ENCODE measurements at places on chromosomes 2 and 18.

- peak overlapping the region; percentile 39 for H3K27ac ChIP-seq
- H3K4me3 ChIP-seq = peak overlapping the region; percentile 7
- DNase-seq = peak; percentile 59
- peaks cover 40% of the 10 kb centered on the region for H3K4me1 ChIP-seq
- no peaks in the 10 kb centered on the region for H3K36me3 ChIP-seq
Observed at GRCh38 chr18:73613706-73614340, 533.8 kb downstream of the FBXO15 start.

GRCh38 chr2:234491281-234491680 is 5.6 kb downstream of the ARL4C start:
- no peaks in the 10 kb centered on the region for H3K27me3 ChIP-seq
- H3K36me3 ChIP-seq = no peaks in the 10 kb centered on the region
- H3K4me3 ChIP-seq = no peak overlapping the region

GRCh38 chr2:31256611-31257382 is 22.8 kb downstream of the EHD3 start:
- DNase-seq = no peak
- no peak overlapping the region for H3K27ac ChIP-seq
- H3K27me3 ChIP-seq = no peaks in the 10 kb centered on the region
- H3K36me3 ChIP-seq = no peaks in the 10 kb centered on the region
- H3K4me3 ChIP-seq = no peak overlapping the region

DNA sequence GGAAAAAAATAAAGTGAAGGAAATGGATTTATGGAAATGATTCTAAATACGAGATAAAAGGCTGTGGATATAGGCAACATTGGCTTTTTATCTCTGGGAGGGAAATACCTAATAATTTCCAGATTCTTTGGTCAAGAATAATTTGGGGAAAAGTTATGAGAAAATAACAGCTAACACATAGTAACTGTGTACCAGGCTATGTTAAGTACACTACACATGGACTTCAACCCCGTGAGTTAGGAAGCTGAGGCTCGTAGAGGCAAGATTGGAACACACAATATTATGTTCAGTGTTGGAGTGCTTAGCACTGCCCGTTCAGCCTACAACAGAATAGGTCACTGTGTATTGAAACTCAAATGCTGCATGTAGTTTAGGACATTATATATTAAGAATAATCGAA is 34.3 kb upstream of the GPD2 start:
- H3K4me3 ChIP-seq = peak overlapping the region; percentile 74
- no peaks in the 10 kb centered on the region for H3K36me3 ChIP-seq
- no peak overlapping the region for H3K27ac ChIP-seq
- H3K4me1 ChIP-seq = peaks cover 21% of the 10 kb centered on the region

DNA sequence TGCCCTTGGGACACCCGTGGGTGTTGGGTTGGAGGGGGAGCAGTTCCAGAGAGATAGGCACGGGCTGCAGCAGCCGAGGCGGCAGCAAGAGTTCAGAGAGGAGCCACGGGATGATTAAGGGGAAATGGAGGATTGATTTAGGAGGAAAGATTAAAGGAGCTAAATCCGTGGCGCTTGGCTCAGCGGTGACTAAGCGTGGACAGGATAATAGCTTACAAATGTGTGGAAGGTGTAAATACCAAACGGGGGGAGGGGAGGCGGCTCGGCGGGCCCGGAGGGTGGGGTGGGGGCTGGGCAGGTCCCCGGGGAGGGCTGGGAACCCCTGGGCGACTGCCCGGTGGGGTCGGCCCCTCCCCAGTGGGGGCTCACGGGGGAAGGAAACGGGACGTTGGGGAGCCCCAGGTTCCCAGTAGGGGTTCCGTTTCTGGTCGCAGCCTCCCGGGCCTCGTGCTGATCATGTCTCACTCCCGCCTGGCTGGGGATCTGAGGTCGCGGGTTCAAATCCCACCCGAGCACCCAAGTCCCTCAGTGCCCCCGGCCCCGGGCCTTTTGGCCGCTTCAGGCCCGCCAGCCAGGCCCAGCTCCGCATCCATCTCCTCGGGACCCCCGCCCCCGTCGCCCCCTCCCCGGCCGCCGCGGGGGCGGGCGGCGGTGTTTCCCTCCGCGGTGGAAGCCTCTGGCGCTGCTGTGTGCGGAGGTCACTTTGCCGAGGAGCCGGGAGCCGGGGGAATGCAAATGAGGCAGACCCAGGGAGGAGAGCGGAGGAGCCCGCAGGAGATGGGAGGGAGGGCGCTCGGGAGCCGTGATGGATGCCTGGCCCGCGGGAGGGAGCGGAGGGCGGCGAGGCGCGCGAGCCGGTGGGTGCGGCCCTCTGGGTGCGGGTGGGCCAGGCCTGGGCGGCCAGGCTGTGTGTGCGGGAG is 8.1 kb downstream of the ASIC4 start:
- no peak overlapping the region for H3K4me3 ChIP-seq
- H3K4me1 ChIP-seq = peaks cover 14% of the 10 kb centered on the region
- no peaks in the 10 kb centered on the region for H3K27me3 ChIP-seq
- H3K36me3 ChIP-seq = no peaks in the 10 kb centered on the region
- peak; percentile 51 for DNase-seq
- H3K27ac ChIP-seq = no peak overlapping the region

DNA sequence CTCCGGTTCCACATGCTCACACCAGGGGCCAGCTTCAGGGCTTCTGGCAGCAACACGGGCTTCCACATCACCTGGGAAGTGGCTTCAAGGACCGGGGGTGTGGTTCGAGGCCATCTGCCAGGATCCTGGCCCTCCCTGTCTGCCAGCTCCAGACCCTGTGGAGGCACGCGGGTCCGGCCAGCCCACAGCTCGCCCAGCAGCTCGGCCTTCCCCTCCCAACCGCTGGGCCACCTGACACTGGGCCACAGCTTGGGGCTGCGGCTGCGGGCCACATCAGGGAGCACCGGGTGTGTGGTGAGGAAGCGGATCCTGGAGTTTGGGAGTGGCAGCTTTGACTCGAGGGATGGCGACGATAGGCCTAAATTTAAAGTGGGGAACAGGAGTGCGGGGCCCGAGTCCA is 7.0 kb downstream of the C2orf81 start:
- H3K4me1 ChIP-seq = no peaks in the 10 kb centered on the region
- H3K36me3 ChIP-seq = no peaks in the 10 kb centered on the region
- no peak overlapping the region for H3K4me3 ChIP-seq
- H3K27ac ChIP-seq = no peak overlapping the region
- no peak for DNase-seq

DNA sequence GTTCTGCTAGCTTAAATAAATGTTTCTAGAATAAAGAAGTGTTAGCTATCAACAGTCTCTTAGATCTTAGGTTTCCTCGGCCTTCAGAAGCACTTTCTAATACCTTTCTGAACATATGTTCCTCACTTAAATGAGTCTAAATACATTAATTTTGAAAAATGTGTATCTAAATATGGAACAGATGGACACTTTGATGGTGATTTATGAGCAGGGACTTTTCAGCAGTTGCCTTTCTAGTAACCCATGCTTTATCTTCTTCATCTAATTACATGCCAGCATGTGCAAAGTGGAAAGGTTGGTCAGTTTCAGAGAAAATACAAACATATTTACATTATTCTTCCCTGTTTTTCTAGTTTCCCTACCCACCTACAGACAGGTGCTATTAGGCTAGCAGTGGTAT is 797.0 kb upstream of the CHAC2 start:
- H3K4me3 ChIP-seq = no peak overlapping the region
- H3K36me3 ChIP-seq = no peaks in the 10 kb centered on the region
- DNase-seq = no peak
- H3K27me3 ChIP-seq = no peaks in the 10 kb centered on the region

DNA sequence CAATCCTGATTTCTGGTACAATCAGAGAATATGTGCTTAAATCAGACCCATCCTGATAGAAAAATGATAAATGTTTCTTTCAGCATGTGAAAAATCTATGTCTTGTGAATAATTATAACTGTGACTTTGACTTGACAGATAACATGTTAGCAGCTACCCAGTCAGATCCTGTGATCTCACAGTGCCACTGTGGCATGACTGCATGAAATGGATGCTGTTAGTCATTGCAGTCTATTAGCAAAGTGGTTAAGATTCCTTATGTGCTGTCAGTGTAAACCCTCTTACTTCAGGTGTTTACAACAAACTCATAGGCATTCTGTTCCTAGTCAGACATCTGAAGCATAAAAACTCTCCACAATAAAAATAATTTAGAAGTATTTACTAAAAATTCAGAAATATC is 244.6 kb upstream of the RND3 start:
- H3K4me1 ChIP-seq = peaks cover 13% of the 10 kb centered on the region
- H3K27ac ChIP-seq = no peak overlapping the region
- peak; percentile 64 for DNase-seq
- no peaks in the 10 kb centered on the region for H3K27me3 ChIP-seq
- H3K4me3 ChIP-seq = no peak overlapping the region

GRCh38 chr18:74500372-74500771 is 4.2 kb downstream of the CNDP2 start:
- H3K4me1 ChIP-seq = peaks cover 34% of the 10 kb centered on the region
- no peak for DNase-seq
- H3K27ac ChIP-seq = no peak overlapping the region
- peak overlapping the region; percentile 56 for H3K4me3 ChIP-seq

DNA sequence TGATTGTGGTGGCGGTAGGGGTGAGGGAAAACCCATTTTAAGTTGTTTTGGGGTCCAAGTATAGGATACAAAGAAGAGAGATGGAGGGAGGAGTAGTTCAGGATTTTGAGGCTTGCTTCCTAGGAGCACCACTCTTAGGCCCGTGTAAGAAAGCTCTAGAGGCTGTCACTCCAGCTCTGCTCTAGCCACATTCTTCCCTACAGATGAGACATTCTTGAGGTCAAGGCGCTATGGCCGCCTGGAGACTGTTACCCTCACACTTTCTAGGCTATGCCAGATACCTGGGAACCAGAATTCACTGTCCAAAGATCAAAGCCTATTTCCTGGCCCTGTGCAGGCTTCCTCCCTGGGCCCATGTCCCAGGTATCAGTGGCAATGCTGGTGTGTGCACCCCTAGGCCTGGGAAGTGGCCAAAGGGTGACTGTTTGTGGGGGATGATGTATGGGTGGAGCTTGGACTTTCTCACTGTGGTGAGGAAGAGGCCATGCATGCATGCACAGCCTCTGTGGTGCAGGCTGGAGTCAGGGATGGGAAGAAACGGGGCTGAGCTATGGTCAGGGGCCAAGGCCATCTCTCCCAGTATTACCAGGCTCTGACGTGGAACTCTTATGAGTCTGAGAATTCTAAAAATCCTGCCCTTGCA is 7.0 kb upstream of the TTL start:
- H3K4me1 ChIP-seq = no peaks in the 10 kb centered on the region
- H3K27ac ChIP-seq = no peak overlapping the region
- no peaks in the 10 kb centered on the region for H3K36me3 ChIP-seq
- no peak for DNase-seq
- no peaks in the 10 kb centered on the region for H3K27me3 ChIP-seq

DNA sequence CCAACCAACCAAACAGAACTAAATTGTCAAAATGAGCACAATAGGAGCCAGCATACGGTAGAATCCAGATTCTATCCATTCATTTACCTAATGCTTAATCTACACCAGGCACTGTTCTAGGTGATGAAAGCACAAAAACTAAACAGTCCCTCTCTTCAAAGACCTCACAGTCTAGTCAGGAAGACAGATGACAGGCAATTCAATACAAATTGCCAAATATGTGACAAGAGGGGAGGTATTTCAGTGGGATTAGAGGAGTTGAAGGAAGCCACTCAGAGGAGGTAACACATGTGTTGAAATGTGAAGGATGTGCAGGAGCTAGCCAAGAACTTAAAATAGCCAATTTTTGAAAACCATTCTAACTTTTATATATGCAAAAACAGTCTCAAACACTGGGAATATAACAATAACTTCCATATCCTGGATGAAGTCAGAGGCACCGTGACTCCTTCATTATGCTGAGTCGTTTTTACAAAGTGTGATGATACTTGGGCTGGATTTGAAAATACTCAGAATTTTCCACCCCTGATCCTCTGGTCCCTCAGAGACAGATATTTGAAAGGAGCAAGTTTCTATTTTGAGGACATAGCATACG is 204.9 kb downstream of the PID1 start:
- H3K4me3 ChIP-seq = no peak overlapping the region
- no peaks in the 10 kb centered on the region for H3K4me1 ChIP-seq
- no peaks in the 10 kb centered on the region for H3K27me3 ChIP-seq
- H3K27ac ChIP-seq = no peak overlapping the region
- no peak for DNase-seq
- no peaks in the 10 kb centered on the region for H3K36me3 ChIP-seq

- H3K27ac ChIP-seq = no peak overlapping the region
- H3K4me3 ChIP-seq = no peak overlapping the region
- H3K4me1 ChIP-seq = no peaks in the 10 kb centered on the region
- no peaks in the 10 kb centered on the region for H3K27me3 ChIP-seq
Observed at GRCh38 chr2:8753609-8754008, 71.8 kb downstream of the ID2 start.

GRCh38 chr2:213237787-213238186 is 46.5 kb upstream of the SPAG16 start:
- no peak for DNase-seq
- peaks cover 26% of the 10 kb centered on the region for H3K4me1 ChIP-seq
- no peak overlapping the region for H3K4me3 ChIP-seq
- H3K27ac ChIP-seq = peak overlapping the region; percentile 8

GRCh38 chr18:34033968-34034367 is 190.7 kb downstream of the NOL4 start:
- no peak overlapping the region for H3K4me3 ChIP-seq
- DNase-seq = no peak
- no peaks in the 10 kb centered on the region for H3K36me3 ChIP-seq
- H3K27ac ChIP-seq = no peak overlapping the region
- H3K4me1 ChIP-seq = no peaks in the 10 kb centered on the region

DNA sequence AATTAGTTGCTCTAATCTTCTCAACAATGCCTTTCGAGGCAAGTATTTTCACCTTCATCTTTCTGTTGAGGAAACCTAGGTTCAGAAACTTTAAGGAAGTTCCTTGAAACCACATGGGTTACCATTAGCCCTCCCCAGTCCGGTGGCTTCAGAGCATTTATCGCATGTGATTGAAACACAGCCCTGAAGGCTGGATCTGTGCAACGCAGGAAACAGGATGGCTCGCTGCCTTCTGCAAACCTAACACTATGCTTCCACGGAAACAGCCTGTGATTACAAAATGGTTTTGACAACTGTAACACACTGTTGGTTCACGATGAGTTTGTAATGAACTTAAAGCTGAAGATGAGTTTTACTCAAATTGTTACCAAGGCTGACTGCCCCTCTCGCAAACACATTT is 68.5 kb downstream of the EPB41L3 start:
- no peaks in the 10 kb centered on the region for H3K27me3 ChIP-seq
- H3K36me3 ChIP-seq = no peaks in the 10 kb centered on the region
- H3K4me1 ChIP-seq = no peaks in the 10 kb centered on the region
- DNase-seq = no peak
- no peak overlapping the region for H3K27ac ChIP-seq

DNA sequence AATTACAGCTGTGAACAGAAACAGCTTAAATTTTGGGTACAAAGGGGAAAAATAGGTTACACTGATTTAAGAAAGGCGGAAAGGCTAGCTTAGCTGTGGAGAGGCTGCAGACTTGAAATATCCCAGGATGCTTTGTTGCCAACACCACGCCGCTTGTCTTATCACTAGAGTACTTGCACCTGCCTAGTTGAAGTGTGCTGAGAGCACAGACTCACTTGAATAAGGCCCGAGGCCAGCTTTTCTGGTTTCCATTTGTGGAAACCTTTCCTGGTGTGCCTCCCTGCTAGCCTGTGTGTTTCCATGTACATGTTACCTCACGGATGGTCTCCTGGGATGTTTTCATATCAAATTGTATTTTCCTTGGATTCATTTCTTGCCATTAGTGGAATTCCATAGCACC is 3.2 kb downstream of the CABLES1 start:
- no peak overlapping the region for H3K27ac ChIP-seq
- no peaks in the 10 kb centered on the region for H3K27me3 ChIP-seq
- H3K4me3 ChIP-seq = no peak overlapping the region
- peaks cover 58% of the 10 kb centered on the region for H3K4me1 ChIP-seq
- H3K36me3 ChIP-seq = no peaks in the 10 kb centered on the region
- DNase-seq = no peak

GRCh38 chr2:134788417-134788816 is 50.0 kb upstream of the ACMSD start:
- H3K36me3 ChIP-seq = no peaks in the 10 kb centered on the region
- H3K4me3 ChIP-seq = no peak overlapping the region
- no peak for DNase-seq
- H3K4me1 ChIP-seq = no peaks in the 10 kb centered on the region
- H3K27me3 ChIP-seq = no peaks in the 10 kb centered on the region

Data from PC-3 (cell line).